ENCODE measurements at places on chromosomes 3 and 15.

DNA sequence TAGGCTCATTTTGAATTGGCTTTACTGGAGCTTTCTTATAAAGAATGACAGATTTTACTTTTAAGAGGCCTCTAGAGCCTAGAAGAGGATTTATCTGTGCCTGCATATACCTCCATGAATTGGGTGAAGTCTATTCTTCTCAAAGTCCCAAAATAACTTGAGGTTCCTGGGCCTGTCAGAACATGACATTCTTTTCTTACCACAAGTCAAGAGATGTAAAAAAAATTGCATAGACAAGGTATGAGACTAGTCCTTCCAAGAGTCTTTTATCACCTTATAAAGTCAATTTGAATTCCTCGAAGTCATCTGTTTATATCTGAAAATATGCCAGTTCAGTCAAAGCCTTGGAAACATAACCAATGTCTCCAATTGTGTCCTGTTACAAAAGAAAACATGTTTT is 17.2 kb upstream of the CD200 start:
- no peak for DNase-seq

- DNase-seq, result no peak
Observed at GRCh38 chr3:33184863-33185262, 33.7 kb downstream of the SUSD5 start.

- DNase-seq, result no peak
Observed at GRCh38 chr15:39846108-39846507, 63.5 kb upstream of the FSIP1 start.

GRCh38 chr3:184798120-184798519 is 13.8 kb upstream of the VPS8 start:
- DNase-seq, result no peak

- no peak for DNase-seq
Observed at GRCh38 chr3:177529716-177530335, 332.5 kb upstream of the TBL1XR1 start.

DNA sequence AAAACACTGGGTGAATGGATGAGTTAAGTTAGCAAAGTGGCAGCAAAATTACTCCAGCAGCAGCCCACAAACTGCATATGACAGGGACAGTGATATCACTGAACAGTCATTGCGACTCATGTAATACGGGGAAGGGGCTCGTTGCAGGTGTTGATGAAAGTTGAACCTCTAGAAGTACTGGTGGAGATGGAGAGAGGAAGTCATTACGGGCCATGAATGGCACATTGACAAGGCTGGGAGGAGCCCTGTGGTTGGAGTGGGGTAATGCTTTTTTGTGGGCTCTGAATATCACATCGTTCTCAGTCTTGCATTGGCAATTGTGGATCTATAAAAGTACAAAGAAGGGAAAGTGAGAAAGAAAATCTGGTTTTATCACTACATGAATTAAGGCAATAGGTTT is 278.1 kb downstream of the ZPLD1 start:
- DNase-seq, result no peak

DNA sequence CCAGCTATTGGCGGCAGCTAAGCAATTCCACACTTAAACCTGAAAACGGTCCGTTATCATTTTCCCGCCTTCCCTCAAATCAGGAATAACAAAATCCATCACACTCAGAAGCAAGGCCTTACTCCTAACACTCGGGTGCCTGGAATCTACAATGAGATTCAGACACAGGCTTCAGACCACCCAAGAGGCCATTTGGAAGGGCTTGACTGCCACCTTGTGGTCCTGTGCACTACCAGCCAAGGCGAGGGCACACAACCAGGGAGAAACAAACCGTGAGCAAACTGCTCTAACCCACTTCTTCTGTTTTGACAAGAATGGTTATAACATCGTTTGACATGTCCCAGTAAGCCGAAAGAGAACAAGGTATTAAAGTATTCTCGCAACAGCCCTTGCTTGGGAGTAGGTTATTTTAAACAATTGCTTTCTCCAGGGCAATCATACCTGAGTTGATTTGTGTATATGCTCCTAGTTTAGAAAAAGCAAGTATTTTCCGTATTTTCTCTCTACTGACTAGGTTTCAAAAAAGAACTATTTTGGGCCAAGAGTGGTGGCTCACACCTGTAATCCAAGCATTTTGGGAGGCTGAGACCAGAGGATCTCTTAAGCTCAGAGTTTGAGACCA is 40.1 kb upstream of the TAFA4 start:
- DNase-seq, result no peak

GRCh38 chr3:99409961-99410360 is 228.4 kb upstream of the COL8A1 start:
- no peak for DNase-seq

- DNase-seq, result no peak
Observed at GRCh38 chr3:126908752-126909275, 74.1 kb upstream of the PLXNA1 start.

DNA sequence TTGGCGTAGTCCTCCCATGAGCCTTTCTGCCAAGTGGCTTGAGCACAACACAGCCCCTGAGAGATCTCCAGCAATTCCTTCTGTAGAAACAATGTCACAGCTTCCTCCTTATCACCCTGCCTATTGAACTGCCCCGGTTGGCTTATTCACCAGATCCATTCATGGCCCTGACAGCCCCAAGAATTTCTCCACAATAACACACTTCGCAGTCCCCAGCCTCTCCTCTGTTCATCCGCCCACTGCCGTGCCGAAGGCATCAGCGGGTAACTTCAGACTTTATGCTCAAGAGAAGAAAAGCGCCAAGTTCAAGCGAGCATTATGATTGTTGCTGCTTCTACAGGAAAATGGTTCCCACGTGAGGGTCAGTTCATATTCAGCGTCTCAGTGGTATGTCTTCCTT is 403.9 kb downstream of the VPS13C start:
- no peak for DNase-seq

- no peak for DNase-seq
Observed at GRCh38 chr3:151085889-151086483, 522 bp downstream of the MED12L start.

GRCh38 chr3:107817076-107817475 is 273.8 kb downstream of the CD47 start:
- DNase-seq, result no peak

DNA sequence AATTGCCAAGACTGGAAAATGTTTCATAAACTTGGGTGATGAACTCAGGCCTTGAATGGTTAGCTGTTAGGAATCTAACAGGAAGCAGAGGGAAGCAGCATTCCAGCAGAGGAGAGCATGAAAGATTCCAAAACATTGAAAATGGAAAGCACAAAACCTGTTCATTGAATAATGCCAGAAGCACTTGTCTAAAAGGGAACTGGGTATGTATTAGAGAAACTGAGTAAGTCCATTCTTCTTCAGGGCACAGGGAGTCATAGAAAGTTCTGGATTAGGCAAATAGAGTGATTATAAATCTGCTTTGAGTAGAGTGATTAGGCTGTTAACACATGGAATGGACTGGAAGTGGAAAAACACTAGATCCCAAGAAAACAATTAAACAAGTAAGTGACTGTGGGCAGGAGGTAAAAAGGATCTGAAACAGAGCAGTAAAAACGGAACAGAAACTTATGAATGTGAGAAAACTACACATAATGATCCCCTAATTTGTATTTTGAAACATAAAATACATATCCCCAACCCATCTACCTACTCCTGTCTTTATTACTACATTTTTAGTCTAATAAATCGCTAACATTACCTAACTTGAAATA is 343.4 kb downstream of the TBC1D5 start:
- no peak for DNase-seq

DNA sequence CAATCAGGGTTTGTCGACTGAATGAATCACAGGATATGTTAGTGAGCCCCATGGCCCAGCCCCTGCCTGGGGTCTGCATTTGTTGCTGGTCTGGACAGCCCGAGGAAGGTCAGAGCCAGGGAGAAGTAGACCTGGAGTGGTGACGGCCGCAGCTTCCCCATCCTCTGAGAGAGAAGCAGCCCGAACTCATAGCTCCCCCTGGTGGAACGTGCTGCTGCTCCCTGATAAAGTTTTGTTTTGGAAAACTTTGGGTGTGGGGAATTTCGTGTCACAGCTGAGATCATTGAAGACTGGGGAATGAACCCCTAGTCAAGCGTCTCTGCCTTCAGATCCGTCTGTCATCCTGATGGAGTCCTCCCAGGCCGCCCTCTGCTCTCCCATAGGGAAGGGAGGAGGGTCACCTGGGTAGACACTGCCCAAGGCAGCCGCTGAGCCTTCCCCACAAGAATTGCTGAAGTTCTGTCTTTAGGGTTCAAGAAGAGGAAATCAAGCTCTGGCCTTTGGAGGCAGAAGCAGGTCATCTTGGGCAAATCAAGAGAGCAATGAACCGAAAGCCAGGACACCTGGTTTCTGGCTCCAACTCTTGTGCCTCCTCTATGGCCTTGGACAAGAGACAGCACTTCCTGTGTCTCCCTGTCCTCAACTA is 60.5 kb downstream of the GLDN start:
- DNase-seq, result no peak

DNA sequence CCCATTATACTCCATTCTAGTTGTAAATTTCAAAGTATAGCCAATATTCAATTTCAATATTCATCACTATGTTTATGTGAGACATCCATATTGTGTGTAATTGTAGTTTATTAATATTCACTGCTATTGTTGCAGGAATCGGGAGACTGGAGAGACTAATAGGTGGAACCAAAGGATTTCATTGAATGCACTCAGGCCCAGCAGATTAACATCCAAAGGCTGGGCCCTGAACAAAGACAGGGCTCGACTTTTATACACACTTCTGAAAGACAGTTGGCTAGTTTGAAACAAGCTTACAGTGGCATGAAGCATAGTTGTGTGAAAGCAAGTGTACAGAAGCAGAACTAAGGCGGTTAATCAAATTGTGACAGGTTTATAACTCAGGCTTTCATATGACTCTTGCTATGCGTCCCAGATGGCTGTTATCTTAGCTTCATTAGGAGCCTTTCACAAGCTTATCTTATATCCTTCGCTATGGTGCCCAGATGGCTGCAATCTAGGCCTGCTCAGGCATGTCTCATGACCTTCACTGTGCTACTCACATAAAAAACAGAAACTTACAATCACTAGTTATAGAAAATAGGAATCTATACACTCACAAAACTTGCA is 1038.8 kb upstream of the EPHA6 start:
- no peak for DNase-seq

- no peak for DNase-seq
Observed at GRCh38 chr3:7707187-7707586, 794.4 kb upstream of the LMCD1 start.

DNA sequence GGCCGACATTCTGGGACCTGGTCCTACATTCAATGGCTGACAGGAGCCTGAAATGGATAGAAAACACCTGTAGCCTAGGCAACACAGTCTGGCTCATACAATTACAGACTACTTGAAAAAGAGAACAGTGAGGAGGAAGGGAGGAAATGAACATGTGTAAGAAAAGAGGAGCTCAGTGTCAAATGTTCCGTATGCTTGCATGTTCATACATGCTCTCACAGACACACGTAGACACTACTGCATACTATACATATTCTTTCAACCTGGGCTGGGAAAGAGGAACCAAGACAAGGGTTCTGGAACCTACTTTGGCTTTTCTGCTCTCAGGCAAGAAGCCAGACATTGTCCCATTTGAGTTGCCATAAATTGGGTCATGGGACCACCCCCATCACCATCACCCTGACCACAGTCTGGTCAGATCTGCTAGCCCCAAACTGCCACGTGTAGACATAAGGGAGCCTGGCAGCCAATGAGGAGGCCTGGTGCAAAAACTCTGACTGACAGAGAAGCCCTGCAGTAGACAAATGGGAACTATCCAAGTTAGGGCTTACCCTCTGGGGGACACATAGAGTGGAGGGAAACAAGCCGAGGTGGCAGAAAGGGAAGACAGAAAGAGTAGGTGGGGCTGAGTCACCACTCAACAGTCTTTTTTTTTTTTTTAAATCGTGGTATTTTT is 310.0 kb downstream of the SHQ1 start:
- DNase-seq, result peak; percentile 14

- DNase-seq, result no peak
Observed at GRCh38 chr15:62298811-62299210, 133.7 kb upstream of the C2CD4B start.

DNA sequence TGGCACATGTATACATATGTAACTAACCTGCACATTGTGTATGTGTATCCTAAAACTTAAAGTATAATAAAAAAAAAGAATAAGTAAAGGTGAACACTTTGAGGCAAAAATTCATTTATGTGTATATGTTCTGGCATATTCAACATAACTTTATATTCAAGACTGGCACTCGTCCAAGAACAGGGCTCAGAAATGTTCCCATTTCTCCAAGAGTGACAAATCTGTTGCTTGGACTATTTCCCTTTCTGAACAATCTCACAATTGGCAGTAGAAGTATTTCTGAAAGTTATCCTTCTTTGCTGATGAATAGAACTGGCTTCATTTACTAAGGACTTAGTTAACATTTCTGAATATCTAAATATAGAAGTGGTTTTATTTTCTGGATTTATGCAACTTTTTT is 212.8 kb downstream of the ADAMTSL3 start:
- no peak for DNase-seq

DNA sequence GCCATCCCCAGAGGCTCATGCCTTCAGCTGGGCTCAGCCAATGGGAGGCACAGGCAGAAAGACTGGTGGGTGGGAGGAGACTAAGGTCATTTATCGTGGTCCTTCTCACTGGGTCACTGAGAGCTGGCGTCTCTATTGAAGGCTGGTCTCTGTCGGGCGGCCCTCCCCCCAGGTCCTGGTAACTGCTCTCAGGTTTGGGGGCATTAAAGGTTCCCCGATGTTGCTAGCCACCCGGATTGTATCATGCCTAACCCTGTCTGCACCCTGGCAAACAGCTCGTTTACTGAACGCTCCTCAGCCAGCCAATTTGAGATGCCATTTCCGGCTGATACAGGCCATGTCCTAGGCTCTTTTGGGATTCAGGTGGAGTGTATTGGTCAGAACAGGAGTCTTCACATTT is 10.5 kb downstream of the SELENOS start:
- no peak for DNase-seq

DNA sequence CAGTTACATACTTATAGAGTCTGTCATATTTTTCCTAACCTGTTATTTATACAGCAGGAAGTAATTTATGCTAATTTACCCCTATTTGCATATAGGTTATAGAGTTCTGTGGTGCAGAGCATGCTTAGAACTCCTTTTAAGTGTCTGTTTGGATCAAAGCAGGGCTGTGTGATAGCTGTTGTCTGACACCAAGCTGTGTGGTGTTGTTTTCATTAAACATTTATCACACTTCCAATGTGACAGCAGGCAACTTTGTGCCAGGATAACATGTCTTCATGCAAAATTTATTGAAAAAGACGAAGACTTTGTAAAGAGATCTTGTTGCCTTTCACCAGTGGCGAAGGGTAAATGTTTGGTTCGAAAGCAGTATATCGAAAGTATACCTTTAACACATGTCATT is 100.2 kb downstream of the RSRC1 start:
- DNase-seq, result no peak

- no peak for DNase-seq
Observed at GRCh38 chr3:119456469-119456868, 6.9 kb downstream of the TMEM39A start.

DNA sequence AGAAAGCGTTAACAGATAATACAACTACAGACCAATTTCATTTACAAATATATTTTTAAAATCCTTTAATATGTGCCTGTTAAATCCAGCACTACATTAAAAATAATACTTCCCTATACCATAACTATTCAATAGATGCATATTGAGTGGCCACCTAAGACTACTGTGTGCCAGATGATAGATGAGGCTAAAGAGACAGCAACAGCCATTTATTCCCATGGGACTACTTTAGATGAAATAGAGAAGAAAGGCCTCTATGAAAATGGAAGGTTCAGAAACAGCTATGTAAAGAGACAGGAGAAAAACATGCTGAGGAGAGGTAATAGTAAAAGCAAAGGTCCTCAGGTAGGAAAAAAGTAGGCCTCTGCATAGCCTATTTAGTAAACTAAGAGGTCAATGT is 358.1 kb downstream of the ULK4 start:
- no peak for DNase-seq

GRCh38 chr15:52737720-52738119 is 52.4 kb downstream of the ONECUT1 start:
- DNase-seq, result no peak

Measured in activated CD4-positive, alpha-beta T cell treated with anti-CD3 and anti-CD28 coated beads, Interleukin-2, amount 50 U/mL, for 24 hours (primary cell).